ENCODE measurements at places on chromosomes 7 and 10. TPM values are rescaled to one million over a fixed set of nuclear protein-coding genes. Genes with fewer than 3 reads are reported as not detected.
A peak's percentile ranks its signal among the peaks of the same experiment; 100 is the strongest.

- H3K27me3 ChIP-seq: peaks cover 4% of the 10 kb centered on the region
Observed at GRCh38 chr10:51397695-51398094, 301.7 kb downstream of the CSTF2T start.

GRCh38 chr10:14605231-14605925 is 169.3 kb downstream of the FAM107B start:
- DNase-seq: peak; percentile 15
- no peaks in the 10 kb centered on the region for H3K36me3 ChIP-seq
- H3K27me3 ChIP-seq: no peaks in the 10 kb centered on the region
- no peak overlapping the region for H3K27ac ChIP-seq
- no peak overlapping the region for H3K4me3 ChIP-seq

GRCh38 chr10:29353305-29353704 is 64.4 kb downstream of the LYZL1 start:
- no peak overlapping the region for H3K27ac ChIP-seq
- H3K27me3 ChIP-seq: 0 out of 2 replicates have a peak, but pooled peaks cover 3% of the 10 kb centered on the region
- H3K36me3 ChIP-seq: no peaks in the 10 kb centered on the region
- H3K4me3 ChIP-seq: no peak overlapping the region
- no peaks in the 10 kb centered on the region for H3K4me1 ChIP-seq
- no peak for DNase-seq

- H3K36me3 ChIP-seq: no peaks in the 10 kb centered on the region
- no peaks in the 10 kb centered on the region for H3K4me1 ChIP-seq
- H3K27me3 ChIP-seq: no peaks in the 10 kb centered on the region
Observed at GRCh38 chr10:124249812-124250432, 156.5 kb upstream of the CHST15 start.

NUTM2A gene
- total RNA-seq: 0.59 TPM

HOXA10 gene
- total RNA-seq: 19.6 TPM

- peaks cover 3% of the 10 kb centered on the region for H3K36me3 ChIP-seq
- H3K4me1 ChIP-seq: no peaks in the 10 kb centered on the region
- no peaks in the 10 kb centered on the region for H3K27me3 ChIP-seq
- no peak for DNase-seq
Observed at GRCh38 chr7:155764438-155764793, 47.8 kb downstream of the SHH start.

GRCh38 chr7:88091988-88092675 is 127.7 kb downstream of the SRI start:
- no peak overlapping the region for H3K4me3 ChIP-seq
- H3K27me3 ChIP-seq: no peaks in the 10 kb centered on the region
- H3K4me1 ChIP-seq: no peaks in the 10 kb centered on the region
- no peaks in the 10 kb centered on the region for H3K36me3 ChIP-seq

DNA sequence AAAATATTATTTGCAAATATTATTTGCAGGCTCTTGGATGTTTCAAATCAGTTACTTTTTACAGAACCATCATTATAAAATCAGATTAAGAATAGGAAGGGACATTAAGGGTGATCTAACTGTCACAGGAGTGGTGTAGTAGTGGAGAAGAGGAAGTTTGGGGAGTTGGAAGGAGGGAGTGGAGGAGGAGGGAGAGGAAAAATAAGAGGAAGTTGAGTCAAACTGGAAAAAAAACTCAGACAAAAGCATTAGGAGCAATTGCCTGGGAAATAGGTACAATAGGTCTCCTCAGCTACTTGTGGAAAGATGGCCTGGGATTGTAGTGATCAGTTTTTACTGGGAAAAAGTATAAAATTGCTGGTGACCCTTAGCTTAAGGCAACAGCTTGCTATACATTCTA is 77.7 kb upstream of the GPR37 start:
- H3K27me3 ChIP-seq: no peaks in the 10 kb centered on the region
- DNase-seq: no peak
- no peaks in the 10 kb centered on the region for H3K36me3 ChIP-seq
- H3K4me3 ChIP-seq: no peak overlapping the region

GRCh38 chr7:100510437-100511239 is 26.9 kb downstream of the NYAP1 start:
- no peaks in the 10 kb centered on the region for H3K27me3 ChIP-seq
- H3K4me1 ChIP-seq: peaks cover 11% of the 10 kb centered on the region
- no peaks in the 10 kb centered on the region for H3K36me3 ChIP-seq
- no peak overlapping the region for H3K27ac ChIP-seq
- no peak overlapping the region for H3K4me3 ChIP-seq

DNA sequence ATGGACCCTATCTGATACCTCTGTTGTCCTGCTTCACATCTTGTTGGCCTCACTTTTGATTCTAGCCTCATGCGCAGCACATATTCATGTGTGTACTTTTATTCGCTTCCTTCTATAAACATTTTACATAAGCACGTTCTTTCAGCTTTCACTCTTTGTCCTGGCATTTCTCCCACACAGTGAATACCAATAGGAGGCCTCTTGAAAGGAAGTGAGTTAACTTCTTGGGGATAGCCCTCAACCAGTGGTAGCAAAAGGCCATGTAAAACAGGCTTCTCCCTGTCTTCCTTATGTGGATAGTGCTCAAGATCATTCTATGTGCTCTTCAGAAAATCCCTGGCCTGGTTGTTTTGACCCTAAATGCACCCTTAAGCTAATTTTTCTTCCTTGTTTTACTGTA is 633.9 kb upstream of the MBL2 start:
- H3K27ac ChIP-seq: no peak overlapping the region
- H3K36me3 ChIP-seq: no peaks in the 10 kb centered on the region
- no peaks in the 10 kb centered on the region for H3K27me3 ChIP-seq
- H3K4me3 ChIP-seq: no peak overlapping the region

- H3K4me3 ChIP-seq: no peak overlapping the region
- H3K36me3 ChIP-seq: no peaks in the 10 kb centered on the region
- H3K27ac ChIP-seq: no peak overlapping the region
- H3K4me1 ChIP-seq: no peaks in the 10 kb centered on the region
Observed at GRCh38 chr7:131281266-131282048, 46.2 kb upstream of the MKLN1 start.

DNA sequence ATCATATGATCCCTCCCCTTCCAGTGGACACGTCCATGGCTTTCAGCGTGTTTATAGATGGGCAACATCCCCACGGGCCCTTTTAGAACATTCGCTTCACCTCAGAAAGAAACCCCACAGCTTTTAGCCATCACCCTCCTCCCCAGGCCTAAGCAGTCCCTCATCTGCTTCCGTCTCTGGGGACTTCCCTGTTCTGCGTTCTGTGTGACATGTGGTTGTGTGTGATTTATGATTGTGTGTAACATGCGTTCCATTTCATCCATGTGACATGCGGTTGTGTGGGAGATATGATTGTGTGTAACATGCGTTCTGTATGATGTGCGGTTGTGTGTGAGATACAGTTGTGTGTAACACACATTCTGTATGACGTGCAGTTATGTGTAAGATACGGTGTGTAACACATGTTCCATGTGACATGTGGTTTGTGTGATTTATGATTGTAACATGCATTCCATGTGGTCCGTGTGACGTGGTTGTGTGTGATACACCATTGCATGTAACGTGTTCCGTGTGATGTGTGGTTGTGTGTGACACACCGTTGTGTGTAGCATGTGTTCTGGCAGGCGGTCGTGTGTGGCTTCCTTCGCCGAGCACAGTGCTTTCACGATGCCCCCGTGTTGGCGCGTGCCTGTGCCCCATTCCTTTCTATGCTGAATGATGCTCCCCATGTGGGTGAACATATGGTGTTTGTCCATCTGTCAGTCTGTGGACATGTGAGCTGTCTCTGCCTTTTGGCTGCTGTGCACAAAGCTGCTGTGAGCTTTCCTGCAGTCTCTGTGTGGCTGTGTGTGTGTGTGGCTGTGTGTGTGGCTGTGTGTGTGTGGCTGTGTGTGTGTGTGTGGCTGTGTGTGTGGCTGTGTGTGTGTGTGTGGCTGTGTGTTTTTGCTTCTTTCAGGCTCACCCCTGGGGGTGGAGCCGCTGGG is 26.2 kb downstream of the PWWP2B start:
- H3K27me3 ChIP-seq: no peaks in the 10 kb centered on the region
- H3K4me1 ChIP-seq: peaks cover 37% of the 10 kb centered on the region
- H3K36me3 ChIP-seq: no peaks in the 10 kb centered on the region
- H3K4me3 ChIP-seq: no peak overlapping the region
- DNase-seq: no peak

- H3K4me1 ChIP-seq: no peaks in the 10 kb centered on the region
- DNase-seq: no peak
- H3K4me3 ChIP-seq: no peak overlapping the region
- H3K36me3 ChIP-seq: no peaks in the 10 kb centered on the region
- H3K27me3 ChIP-seq: no peaks in the 10 kb centered on the region
- H3K27ac ChIP-seq: no peak overlapping the region
Observed at GRCh38 chr10:44264244-44264643, 120.7 kb downstream of the CXCL12 start.

TAS2R41 gene
- total RNA-seq: not detected

DNA sequence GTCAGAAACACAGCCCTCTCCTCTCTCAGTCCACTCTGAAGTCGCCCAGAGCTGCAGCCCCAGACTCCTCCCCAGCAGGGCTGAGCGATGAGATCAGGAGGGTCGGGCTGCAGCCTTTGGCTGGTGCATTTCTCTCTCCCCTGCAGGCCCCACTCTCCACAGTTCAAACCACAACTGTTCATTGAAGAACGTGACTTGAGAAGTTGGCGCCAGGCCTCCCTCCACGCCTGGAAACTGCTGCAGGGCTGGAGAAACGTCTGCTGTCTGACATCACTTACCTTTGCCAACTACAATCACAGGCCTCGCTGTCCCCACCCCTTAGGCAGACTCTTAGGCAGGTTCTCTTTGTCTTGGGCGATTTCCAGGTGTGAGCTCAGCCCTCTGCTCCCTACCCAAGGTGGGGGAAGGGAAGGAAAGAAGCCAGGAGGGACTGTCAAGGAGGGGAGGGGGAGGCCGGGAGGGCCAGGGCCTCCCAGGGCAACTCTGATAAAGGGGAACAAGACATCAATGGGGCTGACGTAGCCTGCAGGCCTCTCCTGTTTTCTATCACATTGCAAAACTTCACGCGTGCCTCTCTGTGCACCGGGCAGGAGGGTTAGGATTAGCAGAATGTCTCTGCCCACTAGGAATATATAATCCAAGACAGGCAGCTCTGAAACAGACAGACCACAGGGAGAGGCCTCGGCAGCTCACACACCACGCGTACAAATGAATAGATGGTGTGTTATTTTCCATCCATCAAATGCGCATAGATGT is 32.7 kb downstream of the CALML5 start:
- no peak overlapping the region for H3K4me3 ChIP-seq
- no peaks in the 10 kb centered on the region for H3K27me3 ChIP-seq
- H3K4me1 ChIP-seq: no peaks in the 10 kb centered on the region
- DNase-seq: no peak

GRCh38 chr10:112763916-112764520 is 186.0 kb upstream of the TCF7L2 start:
- peaks cover 16% of the 10 kb centered on the region for H3K4me1 ChIP-seq
- no peaks in the 10 kb centered on the region for H3K36me3 ChIP-seq
- H3K27me3 ChIP-seq: no peaks in the 10 kb centered on the region
- no peak overlapping the region for H3K27ac ChIP-seq

DNA sequence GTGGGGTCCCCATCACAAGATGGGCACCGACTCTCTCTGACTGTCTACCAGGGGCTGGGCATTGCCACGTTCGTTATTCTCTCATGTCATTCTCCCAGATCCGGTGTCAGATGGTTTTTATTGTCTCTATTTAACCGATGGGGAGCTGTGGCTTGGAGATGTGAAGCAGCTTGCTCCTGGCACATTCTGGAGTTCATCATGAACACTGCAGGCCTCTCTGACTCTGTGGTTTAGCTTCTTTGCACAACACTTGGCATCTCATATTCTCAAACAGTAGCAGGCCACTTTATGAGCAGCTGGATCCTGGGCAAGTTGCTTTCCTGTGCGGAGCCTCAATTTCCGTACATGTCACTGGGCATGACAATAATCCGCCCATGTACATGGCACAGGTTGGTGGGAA is 119.9 kb downstream of the LRRC18 start:
- no peak overlapping the region for H3K4me3 ChIP-seq
- H3K36me3 ChIP-seq: no peaks in the 10 kb centered on the region
- no peaks in the 10 kb centered on the region for H3K4me1 ChIP-seq
- no peak overlapping the region for H3K27ac ChIP-seq
- peaks cover 32% of the 10 kb centered on the region for H3K27me3 ChIP-seq
- DNase-seq: no peak

TDRD1 gene
- not detected for total RNA-seq

- no peak for DNase-seq
- H3K36me3 ChIP-seq: no peaks in the 10 kb centered on the region
- H3K4me1 ChIP-seq: no peaks in the 10 kb centered on the region
- no peak overlapping the region for H3K4me3 ChIP-seq
Observed at GRCh38 chr7:94348142-94348541, 46.6 kb upstream of the COL1A2 start.

PDGFA gene
- total RNA-seq: 44.7 TPM
